SJSA1 (cell line): ENCODE measurements at places on chromosomes 2 and 18. TPM values are rescaled to one million over a fixed set of nuclear protein-coding genes. Genes with fewer than 3 reads are reported as not detected.

CDKL4 gene
- total RNA-seq = 0.34 and 0.85 TPM in 2 replicates

LRP1B gene
- total RNA-seq = 0.08 TPM in 1 of 2 replicates, not detected in the other

IL36A gene
- total RNA-seq = not detected in 2 replicates

NRBP1 gene
- total RNA-seq = 83.1 and 132 TPM in 2 replicates

NT5C1B gene
- not detected in 2 replicates for total RNA-seq

IL18R1 gene
- not detected in 2 replicates for total RNA-seq

DNA sequence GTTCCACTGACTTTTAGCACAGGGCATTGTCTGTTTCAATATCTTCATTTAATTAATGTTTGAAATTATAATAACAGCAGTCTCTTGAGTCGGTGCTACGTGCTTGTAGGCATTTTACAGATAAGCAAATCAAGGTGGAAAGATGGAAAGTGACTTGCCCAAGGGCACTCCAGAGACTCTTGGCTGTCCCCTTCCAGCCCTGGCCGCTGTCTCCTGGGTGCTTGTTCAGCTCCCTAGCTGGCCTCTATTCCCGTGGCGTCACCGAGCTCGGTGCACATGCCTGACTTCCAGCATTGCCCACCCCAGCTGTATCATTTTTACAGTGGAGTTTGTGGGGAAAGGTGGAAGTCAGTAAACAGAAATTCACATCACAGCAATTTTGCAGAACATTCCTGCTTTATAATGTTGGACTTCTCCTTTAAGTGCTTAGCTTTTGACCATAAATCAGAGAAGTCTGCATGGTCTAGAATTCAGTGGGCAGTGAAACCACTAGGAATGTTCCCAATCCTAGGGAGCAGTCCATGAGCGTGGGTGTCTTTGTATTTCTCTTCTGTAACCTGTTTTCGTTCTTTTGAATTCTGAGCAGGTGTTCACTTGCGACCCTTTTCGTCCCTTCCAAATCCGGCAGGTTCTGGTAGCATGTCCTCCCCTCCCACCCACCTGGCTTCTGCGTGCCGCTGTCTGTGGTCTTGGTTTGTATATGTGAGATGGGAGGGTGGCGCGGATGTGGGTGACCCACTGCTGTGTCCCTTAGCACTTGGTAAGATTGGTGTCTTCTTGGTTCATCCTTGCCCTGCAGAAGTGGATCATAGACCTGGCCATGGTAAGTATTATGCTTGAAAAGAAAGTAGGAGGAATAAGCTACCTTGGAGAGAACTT, 8.4 kb downstream of the SLC66A3 start:
- DNase-seq = no peak
- no peaks in the 10 kb centered on the region; the same call in 1 of the 2 replicates for H3K36me3 ChIP-seq
- no peaks in the 10 kb centered on the region for H3K4me1 ChIP-seq
- no peaks in the 10 kb centered on the region for H3K27me3 ChIP-seq
- H3K27ac ChIP-seq = no peak overlapping the region
- H3K4me3 ChIP-seq = no peak overlapping the region

DNA sequence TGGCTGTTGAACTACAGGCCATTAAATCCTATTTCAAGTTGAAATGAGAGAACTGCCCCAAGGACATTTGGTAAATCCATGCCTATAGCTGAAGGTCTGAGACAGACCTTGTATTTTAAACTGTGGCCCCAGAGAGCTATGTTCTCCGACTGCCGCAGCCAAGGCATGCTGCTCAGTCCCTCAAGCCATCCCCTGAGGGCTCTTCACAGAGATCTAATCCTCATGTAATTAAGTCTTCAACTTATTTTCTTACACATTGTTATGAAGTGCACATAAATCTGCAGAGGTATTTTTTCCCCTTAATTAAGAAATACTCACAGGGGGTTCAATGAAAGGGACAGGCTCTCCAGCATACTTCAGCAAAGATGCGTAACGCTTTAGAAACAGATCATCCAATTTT, 50.6 kb downstream of the ABCG8 start:
- H3K27ac ChIP-seq = no peak overlapping the region
- no peak for DNase-seq
- no peaks in the 10 kb centered on the region for H3K27me3 ChIP-seq
- H3K4me3 ChIP-seq = no peak overlapping the region
- H3K4me1 ChIP-seq = no peaks in the 10 kb centered on the region

DYSF gene
- 12.1 and 17.2 TPM in 2 replicates for total RNA-seq

GATA6 gene
- 3.5 and 8.8 TPM in 2 replicates for total RNA-seq

DNA sequence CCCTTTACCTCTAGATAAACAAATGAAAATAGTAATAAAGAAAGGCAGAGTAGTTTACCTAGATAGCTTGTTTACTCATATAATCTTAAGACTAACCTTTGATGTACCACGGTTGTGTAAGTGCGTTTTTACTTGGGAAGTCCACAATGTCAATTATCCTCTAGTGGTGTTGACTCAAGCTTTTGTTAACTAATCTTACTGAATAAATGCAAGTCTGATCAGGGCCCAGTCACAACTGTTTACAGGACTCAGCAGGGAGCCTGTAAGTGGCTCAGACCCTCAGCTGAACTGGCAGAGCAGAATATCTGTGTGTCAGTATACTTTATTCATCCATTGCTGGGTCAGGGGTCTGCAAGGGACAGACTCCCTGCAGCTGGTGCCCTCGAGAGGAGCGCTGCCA, 98.1 kb upstream of the ACAA2 start:
- no peaks in the 10 kb centered on the region for H3K4me1 ChIP-seq
- no peak for DNase-seq
- no peak overlapping the region for H3K27ac ChIP-seq
- no peaks in the 10 kb centered on the region; the same call in 1 of the 2 replicates for H3K27me3 ChIP-seq
- H3K36me3 ChIP-seq = no peaks in the 10 kb centered on the region
- no peak overlapping the region for H3K4me3 ChIP-seq
